Left lung (tissue), 14 donors: ENCODE measurements at places on chromosomes 3 and 15. TPM values are rescaled to one million over a fixed set of nuclear protein-coding genes. Genes with fewer than 3 reads are reported as not detected.
A peak's percentile ranks its signal among the peaks of the same experiment; 100 is the strongest.

DNA sequence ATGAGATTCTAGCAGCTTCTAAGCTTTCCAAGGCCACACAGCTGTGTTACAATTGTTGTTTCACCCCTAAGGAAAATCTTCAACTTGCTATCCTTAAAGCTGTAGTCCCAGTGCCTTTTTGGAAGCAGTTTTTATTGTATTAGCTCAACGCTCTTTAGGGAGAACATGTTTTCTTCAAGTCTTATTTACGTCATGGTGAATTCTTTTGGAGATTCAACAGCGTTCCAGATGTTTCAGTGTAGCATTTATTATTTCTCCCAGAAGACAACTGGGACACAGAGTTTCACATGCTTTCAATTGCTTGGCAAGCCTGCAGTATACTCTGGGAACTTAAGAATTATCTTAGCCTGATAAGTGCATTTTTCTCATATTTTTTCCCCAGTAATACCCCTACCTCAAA lies 888.3 kb downstream of the PLOD2 start:
- DNase-seq, result no peak

- peak; percentile 56 for DNase-seq
Measured at GRCh38 chr15:67822537-67823313, 2.6 kb upstream of the SKOR1 start.

DNA sequence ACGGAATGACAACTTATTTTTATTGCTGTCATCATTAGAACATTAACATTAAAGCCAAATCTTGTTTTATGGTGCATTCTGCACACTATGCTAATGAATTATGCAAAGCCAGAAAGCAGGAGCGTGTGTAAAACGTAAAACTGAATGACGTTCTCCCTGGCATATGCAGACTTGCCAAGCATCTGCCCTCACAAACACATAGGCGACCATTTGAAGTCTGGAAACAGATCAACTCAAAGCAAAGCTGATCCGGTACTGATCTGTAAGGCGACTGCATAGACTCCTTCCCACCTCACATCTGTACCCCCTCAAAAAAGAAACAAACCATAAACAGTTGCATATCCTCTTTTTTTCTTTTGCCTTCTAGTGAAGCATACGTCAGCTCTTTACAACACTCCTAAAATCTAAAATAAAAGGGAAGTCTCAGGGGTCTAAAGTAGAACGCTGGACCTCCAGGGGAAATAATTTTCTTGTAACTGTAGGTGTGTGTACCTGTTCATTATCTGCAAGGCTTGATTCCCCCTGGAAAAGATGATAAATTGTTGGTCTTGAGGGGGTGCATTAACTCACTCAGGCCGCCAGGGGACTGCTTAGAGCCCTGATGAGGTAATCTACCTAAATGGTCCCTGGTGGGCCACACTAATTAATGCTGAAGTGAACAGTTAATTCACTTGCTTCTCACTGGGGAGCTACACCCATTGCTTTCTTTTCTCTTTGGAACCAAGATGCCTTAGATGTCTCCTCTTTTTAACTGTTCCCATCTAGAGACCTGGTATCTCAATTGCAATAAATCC lies 231.4 kb downstream of the CDIN1 start:
- no peak for DNase-seq

DNA sequence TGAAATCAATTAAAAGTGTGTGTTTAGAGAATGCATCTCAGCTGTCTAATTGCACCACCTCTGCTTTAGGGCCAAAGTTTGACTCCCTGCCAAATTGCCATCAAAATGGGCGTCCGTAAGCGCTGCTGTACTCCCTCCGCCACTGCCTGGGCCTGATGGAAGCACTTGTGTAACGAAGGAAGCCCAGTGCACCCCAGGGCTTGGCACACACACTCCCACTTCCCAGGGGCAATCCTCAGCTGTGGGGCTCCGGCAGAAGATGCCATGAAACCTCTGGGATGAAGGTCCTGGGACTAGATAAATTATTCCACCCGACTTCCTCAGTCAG lies 137.8 kb downstream of the RORA start:
- peak; percentile 25 for DNase-seq

TRIM59 gene
- 18.5 TPM for polyA plus RNA-seq

DNA sequence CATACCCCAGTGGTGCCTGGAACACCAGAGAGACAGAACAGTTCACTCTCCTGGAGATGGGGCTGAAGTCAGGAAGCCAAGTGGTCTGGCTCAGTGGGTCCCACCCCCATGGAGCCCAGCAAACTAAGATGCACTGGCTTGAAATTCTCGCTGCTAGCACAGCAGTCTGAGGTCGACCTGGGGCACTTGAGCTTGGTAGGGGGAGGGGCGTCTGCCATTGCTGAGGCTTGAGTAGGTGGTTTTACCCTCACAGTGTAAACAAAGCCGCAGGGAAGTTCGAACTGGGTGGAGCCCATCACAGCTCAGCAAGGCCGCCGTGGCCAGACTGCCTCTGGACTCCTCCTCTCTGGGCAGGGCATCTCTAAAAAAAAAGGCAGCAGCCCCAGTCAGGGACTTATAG lies 272.0 kb downstream of the KLF13 start:
- peak; percentile 52 for DNase-seq

DNA sequence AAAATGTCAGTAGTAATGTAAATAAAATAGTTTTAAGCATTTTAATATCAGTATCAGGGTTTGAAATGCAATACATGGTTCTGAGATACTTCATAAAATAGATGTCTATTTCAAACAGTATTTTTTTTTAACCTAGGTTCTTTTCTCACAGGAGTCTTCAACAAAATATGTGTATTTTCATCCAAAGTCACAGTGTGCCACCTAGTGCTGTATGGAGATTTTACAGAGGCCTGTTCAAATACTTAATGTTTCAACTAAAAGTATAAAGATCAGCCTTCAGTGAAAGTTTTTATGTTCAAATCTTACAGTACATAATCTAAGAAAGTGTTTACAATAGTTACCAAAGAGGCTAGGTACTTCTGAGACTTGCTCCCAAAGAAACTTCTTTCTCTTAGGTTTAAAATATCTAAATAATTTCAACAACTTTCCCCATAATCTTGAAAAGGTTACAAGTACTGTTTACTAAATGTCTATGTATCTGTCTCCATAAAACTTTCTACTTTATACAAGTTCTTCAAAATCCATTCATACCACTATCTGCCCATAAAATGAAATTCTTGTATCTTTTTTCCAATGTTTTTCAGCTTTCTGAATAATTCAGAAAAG lies 38.3 kb downstream of the SCAPER start:
- DNase-seq, result peak; percentile 16

- DNase-seq, result no peak
Measured at GRCh38 chr3:116579840-116580239, 129.7 kb upstream of the TUSC7 start.

- no peak for DNase-seq
Measured at GRCh38 chr15:26037369-26037768, 174.2 kb upstream of the ATP10A start.

VPS18 gene
- 13.7 TPM for polyA plus RNA-seq

- DNase-seq, result no peak
Measured at GRCh38 chr15:51060030-51060673, 34.6 kb downstream of the TNFAIP8L3 start.

LRRIQ4 gene
- 0.13 TPM for polyA plus RNA-seq

SLC38A3 gene
- 10.9 TPM for polyA plus RNA-seq
